ENCODE measurements at places on chromosomes 2 and 18.

- no peak for DNase-seq
These were observed 23.7 kb upstream of the SLC35F6 start for GRCh38 chr2:26740346-26740745.

- DNase-seq, result no peak
These were observed 78.7 kb upstream of the MBOAT2 start for GRCh38 chr2:9082158-9082557.

DNA sequence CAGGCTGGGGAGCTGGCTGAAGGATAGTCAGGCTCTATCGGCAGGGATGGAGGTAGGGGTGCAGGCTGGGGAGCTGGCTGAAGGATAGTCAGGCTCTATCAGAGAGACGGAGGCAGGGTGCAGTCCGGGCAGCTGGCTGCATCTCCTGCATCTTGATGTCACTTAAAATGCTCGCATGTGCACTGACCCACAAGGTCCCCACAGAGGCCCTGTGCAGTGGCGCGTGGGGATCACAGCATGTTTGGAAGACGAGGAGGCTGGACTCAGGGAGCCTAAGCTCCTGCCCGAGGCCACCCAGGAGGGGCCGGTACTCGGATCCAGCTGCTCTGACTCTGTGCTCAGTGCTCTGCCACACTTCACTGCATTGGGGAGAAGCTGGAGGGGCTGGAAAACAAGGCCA lies 189.0 kb upstream of the HDAC4 start:
- DNase-seq, result no peak

DNA sequence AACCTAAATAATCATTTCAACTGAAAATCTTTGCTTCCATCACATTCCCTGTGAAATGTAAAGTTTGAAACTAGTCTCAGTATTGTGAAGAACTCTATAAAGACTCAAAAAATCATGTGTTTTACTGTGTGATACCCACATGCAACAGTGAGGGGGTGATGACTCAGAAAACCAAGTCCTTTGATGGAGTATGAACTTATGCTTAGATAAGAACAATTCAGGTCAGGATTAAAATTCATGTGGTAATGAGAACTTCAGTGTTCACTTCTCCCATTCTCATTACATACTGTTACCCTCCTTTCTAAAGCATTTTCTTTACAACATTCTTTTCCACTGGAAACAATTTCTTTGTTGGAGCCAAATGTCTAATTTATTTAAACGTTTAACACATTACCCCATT lies 360.2 kb downstream of the FSIP2 start:
- DNase-seq, result no peak

- no peak for DNase-seq
These were observed 40.7 kb upstream of the CABLES1 start for GRCh38 chr18:23094411-23095190.

- no peak for DNase-seq
These were observed 25.6 kb upstream of the PRLH start for GRCh38 chr2:237540823-237541222.
